ENCODE measurements at places on chromosomes 2 and 18.
A peak's percentile ranks its signal among the peaks of the same experiment; 100 is the strongest.

GRCh38 chr2:15560140-15560987 lies 770 bp downstream of the NBAS start:
- DNase-seq, result peak; percentile 100

DNA sequence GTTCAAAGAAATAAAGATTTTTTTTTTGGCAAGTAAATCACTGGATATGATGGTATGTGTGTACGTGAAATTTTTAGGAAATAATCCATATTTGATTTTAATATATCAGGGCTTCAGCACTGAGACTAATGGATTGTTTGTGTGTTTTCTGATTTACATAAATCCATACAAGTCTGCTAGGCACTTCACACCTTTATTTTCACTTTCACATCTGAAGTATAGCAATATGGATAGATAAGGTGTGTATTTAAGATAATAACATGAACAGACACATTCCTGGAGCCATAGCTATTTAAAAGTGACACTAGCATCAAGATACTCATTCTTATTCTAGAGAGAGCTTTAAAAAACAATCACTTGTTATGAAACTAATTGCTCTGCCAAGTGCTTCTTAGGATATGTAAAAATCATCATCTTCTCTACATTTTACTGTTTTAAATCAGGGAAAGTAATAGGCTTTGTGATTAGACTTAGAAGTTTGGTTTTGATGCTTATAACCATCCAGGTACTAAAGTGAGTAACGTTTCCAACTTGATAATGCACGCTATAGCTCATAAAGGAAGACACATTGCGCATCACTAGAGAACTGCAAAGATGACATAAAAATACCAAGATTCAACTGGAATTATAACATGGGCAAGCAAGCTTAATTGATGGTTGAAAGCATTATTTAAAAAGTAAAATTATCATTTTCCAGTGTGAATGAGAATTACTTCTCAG lies 208.9 kb downstream of the ZEB2 start:
- DNase-seq, result no peak

- peak; percentile 81 for DNase-seq
Observed at GRCh38 chr2:165469417-165469816, at the start of gene CSRNP3. CSRNP3 (plus strand) TSS chr2:165469698; CDS start chr2:165595066, 125,368 bp downstream.

GRCh38 chr18:39191931-39192330 lies 1626.3 kb upstream of the CELF4 start:
- no peak for DNase-seq

GRCh38 chr18:40877096-40877495 lies 1077.9 kb upstream of the PIK3C3 start:
- DNase-seq, result no peak

DNA sequence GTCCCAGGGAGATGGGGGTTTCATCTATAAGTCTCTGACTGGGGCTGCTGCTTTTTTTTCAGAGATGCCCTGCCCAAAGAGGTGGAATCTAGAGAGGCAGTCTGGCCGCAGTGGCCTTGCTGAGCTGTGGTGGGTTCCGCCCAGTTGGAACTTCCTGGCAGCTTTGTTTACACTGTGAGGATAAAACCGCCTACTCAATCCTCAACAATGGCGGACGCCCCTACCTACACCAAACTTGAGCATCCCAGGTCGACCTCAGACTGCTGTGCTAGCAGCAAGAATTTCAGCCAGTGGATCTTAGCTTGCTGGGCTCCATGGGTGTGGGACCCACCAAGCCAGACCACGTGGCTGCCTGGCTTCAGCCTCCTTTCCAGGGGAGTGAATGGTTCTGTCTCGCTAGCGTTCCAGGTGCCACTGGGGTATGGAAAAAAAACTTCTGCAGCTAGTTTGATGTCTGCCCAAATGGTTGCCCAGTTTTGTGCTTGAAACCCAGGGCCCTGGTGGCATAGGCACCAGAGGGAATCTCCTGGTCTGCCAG lies 152.6 kb upstream of the CYP26B1 start:
- no peak for DNase-seq

DNA sequence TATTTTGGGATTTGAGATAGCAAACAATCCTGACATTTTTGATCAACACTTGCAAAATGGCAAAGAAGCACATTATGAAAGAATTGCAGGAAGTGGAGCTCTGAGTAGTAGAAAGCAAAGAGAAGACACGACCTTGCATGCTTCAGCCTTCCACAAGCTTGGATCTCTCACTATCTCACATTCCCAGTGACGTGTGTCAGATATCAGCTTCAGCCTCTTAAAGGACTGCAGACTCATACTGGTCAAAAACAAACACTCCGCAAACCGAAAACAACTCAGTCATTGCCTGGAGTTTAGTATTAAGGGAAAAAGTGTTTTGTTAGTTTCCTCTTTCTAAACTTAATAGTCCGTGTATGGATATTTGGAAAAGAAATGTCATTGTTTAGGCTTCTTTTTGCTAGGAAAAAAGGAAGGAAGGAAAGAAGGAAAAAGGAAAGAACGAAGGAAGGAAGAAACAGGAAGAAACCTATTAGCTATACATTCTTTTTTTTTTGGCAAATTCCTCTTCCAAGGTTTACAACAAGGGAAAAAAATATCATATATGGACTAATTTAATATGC lies 32.6 kb upstream of the SLC40A1 start:
- DNase-seq, result no peak

DNA sequence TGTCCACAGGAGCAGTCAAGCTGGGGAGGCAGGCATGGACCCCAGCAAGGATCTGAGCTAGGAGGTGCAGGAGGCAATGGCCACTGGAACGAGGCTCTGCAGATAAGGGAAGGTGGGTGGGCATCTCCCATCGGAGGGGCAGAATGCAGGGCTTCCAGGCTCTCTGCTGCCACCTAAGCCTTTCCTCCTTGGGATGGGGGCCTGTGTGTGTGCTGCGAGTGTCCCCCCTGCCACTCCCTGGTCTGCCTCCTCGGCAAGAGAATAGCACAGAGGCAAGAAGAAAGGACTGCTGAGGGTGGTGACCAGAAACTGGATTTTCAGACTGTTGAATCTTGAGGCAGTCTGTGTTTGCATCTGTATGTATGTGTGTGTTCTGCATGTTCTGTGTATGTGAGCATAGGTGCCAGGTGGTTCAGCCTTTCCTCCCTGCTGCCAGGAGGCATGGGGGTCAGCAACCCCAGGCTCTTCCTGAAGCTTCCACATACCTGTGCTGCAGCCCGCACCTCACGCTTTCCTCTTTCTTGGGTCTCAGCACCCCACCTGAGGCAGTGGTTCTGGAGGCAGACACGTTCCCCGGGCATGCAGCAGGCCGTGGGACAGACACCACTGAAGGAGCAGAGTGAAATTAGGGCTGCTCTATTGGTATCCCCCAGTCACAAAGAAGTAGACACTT lies 86.7 kb downstream of the EPAS1 start:
- DNase-seq, result no peak

GRCh38 chr2:236867441-236868260 lies 218.0 kb upstream of the COPS8 start:
- no peak for DNase-seq

GRCh38 chr2:177188482-177189469 lies 23.8 kb upstream of the HNRNPA3 start:
- no peak for DNase-seq

DNA sequence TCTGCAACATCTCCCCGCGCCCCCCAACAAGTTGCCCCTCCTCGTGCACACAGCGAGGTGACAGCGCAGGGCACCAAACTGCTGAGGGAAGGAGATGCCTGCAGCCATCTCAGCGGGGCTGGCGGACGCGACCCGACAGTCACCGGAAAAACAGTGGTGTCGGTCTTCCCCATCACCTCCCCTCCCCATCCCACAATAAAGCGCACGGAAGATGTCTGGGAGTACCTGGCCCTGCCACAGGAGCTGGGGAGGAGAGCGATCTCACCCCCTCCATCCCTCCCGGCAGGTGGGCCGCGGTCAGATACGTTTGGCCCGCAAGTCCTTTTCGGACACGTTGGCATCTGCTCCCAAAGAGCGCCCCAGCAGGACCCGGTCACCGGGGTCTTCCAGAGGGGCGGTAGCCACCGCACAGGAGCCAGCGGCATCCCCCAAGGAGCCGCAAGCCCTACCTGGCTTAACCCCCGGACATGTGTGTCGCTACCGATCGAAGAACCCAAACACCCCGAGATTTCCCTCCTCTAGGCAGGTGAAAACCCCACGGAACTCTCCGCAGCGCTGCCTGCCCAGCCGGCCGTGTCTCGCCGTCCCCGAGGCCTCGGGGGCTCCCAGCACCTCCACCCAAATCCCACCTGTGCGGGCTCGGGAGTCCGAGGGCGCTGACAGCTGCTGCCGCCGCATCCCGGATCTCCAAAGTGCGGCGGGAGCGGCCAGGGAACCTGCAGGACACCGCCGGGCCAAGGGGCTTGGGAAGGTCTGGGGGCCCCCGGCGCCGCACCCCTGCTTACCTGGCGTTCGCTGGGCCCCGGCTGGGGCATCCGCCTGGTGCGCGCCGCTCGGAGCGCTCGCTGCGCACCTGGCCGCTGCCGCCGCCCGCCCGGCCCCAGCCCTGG lies 657 bp downstream of the ATP8B1 start:
- DNase-seq, result peak; percentile 69

DNA sequence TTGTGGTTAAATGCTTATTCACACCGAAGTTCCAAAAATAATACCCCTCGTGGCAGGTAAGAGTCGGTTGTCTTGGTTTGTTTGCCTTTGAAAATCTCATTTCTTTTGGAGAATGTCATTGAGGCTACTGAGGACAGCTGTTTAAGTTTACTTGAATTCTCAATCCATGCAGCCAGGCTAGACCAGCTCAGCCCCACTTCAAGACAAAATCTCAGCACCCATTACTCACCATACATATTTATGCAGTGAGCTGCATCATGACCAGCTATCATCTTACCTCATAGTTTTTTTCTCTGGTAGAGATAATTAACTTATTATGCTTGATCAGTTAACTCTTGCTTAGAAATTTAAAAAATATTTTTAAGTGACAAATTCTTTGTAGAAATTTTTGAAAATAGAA lies 115.9 kb downstream of the HAUS1 start:
- no peak for DNase-seq

GRCh38 chr18:42067518-42067917 lies 112.5 kb downstream of the PIK3C3 start:
- no peak for DNase-seq
